ENCODE measurements at places on chromosomes 6 and 20.

- no peak overlapping the region for H3K4me3 ChIP-seq
- H3K27ac ChIP-seq, result no peak overlapping the region
- DNase-seq, result no peak
- H3K4me1 ChIP-seq, result peaks cover 24% of the 10 kb centered on the region
Measured at GRCh38 chr6:1572892-1573291, 36.8 kb upstream of the FOXC1 start.

DNA sequence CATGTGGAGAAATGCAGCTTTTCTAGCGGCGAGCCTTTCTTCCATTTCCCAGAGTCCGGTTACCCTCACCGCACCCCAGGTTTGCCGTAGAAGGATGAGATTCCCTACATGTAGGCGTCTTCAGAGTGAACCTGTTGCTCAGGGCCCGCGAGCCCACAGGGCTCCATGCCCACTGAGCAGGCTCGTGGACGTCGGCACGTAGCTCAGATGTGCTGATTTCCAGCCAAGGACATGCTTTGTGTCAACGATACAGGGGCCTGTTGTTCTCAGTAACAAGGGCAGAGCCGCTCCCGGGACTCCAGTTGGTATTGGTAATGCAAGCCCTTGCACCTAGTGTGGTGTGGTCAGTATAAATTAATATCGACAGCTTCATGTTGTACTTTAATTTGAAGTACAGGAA is 159.6 kb downstream of the MTHFD1L start:
- no peak for DNase-seq
- peaks cover 30% of the 10 kb centered on the region for H3K36me3 ChIP-seq
- peaks cover 38% of the 10 kb centered on the region for H3K4me1 ChIP-seq
- H3K27ac ChIP-seq, result no peak overlapping the region
- H3K27me3 ChIP-seq, result no peaks in the 10 kb centered on the region

DNA sequence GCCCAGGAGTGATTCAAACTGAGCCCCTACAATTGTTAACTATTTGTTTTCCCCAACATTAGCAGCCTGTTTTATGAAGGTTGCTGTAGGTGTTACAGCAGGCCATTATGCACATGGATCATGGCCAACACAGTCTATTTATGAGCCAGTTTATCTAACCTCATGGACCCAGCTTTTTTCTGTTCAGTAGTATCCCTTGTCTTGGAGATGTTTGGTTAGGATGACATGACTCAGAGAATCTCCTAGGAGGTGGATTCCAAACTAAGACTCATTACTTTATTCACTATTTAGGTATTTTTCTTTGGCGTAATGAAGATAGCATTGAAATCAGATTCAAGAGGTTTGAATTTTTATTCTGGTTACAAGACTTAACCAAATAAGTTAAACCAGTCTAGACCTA is 62.8 kb upstream of the TFB1M start:
- H3K27me3 ChIP-seq, result no peaks in the 10 kb centered on the region
- H3K4me1 ChIP-seq, result peaks cover 9% of the 10 kb centered on the region
- no peak for DNase-seq
- H3K36me3 ChIP-seq, result no peaks in the 10 kb centered on the region

GRCh38 chr20:49447946-49448809 is 34.3 kb downstream of the KCNB1 start:
- H3K36me3 ChIP-seq, result no peaks in the 10 kb centered on the region
- H3K27me3 ChIP-seq, result peaks cover 5% of the 10 kb centered on the region
- no peak for DNase-seq
- peaks cover 25% of the 10 kb centered on the region for H3K4me1 ChIP-seq

- H3K36me3 ChIP-seq, result no peaks in the 10 kb centered on the region
- H3K27me3 ChIP-seq, result peaks cover 89% of the 10 kb centered on the region
- H3K4me3 ChIP-seq, result peak overlapping the region; percentile 53
- no peak overlapping the region for H3K27ac ChIP-seq
- H3K4me1 ChIP-seq, result peaks cover 61% of the 10 kb centered on the region
Measured at GRCh38 chr6:101395345-101395744, 1.8 kb downstream of the GRIK2 start.

GRCh38 chr6:36493319-36493718 is 50.5 kb downstream of the KCTD20 start:
- peaks cover 14% of the 10 kb centered on the region for H3K4me1 ChIP-seq
- H3K27me3 ChIP-seq, result no peaks in the 10 kb centered on the region
- no peak for DNase-seq
- peak overlapping the region; percentile 70 for H3K27ac ChIP-seq
- no peak overlapping the region for H3K4me3 ChIP-seq

DNA sequence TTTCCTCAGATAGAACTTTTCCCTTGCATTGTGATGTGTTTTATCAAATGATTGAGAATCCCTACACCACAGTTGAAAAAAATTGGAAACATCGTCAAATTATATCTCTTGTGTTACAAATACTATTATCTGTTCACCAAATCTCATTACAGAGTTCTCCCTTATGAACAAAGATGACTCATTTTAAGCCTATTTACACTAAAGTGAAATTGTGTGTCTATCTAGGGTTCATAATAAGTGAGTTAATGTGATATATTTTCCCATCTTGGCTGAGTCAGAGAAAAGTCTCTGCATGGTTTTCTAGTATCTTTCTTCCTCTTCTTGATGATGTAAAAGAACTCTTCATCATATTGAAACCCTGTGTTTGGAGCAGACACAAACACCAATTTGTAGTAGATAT is 1263.3 kb upstream of the EYS start:
- no peak overlapping the region for H3K4me3 ChIP-seq
- DNase-seq, result no peak
- H3K36me3 ChIP-seq, result no peaks in the 10 kb centered on the region
- no peak overlapping the region for H3K27ac ChIP-seq
- no peaks in the 10 kb centered on the region for H3K4me1 ChIP-seq

DNA sequence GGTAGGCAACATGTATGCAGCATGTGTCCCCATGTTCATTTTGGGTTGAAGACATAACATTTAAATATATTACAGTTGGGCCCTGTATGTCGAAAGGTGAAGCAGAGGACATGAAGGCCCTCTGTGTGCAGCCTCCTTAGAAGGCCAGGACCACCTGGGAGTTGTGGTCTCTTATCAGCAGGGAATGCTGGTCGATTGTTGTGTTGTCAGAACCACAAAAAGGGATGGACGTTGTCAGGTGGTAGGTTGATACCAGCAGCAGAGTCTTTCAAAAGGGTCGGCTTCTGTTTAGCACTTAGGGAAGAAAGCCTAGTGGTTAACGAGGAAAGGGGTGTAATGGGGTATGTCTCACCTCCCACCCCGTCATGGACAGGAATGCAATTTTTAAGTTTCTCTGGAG is 67.3 kb upstream of the SLC22A1 start:
- H3K27me3 ChIP-seq, result no peaks in the 10 kb centered on the region
- H3K36me3 ChIP-seq, result peaks cover 42% of the 10 kb centered on the region
- H3K4me1 ChIP-seq, result no peaks in the 10 kb centered on the region
- H3K27ac ChIP-seq, result peak overlapping the region; percentile 45
- no peak for DNase-seq

- H3K36me3 ChIP-seq, result peaks cover 18% of the 10 kb centered on the region
- H3K4me1 ChIP-seq, result peaks cover 5% of the 10 kb centered on the region
- no peak for DNase-seq
- H3K27ac ChIP-seq, result no peak overlapping the region
Measured at GRCh38 chr6:167987396-167988153, 9.9 kb upstream of the KIF25 start.

DNA sequence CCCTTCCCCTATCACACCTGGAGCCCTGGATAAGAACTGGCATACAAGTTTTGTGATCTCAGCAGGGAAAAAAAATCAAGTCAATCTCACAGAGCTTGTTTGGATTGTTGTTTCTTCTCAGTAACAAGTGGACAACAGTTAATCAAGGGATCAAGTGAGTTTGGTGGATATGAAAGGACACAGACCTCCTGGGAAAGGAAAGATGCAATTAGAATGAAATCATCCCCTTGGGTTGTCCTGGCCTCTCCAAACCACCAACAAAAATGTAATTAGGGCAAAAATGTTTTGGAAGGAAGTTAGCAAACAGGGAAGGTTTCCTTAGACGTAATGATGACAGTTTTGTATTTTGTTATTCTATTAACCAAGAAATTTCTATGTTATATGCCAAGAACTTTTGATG is 99.1 kb upstream of the PRDM1 start:
- DNase-seq, result no peak
- H3K4me1 ChIP-seq, result peaks cover 13% of the 10 kb centered on the region
- H3K27me3 ChIP-seq, result peaks cover 98% of the 10 kb centered on the region
- no peak overlapping the region for H3K4me3 ChIP-seq
- no peak overlapping the region for H3K27ac ChIP-seq

DNA sequence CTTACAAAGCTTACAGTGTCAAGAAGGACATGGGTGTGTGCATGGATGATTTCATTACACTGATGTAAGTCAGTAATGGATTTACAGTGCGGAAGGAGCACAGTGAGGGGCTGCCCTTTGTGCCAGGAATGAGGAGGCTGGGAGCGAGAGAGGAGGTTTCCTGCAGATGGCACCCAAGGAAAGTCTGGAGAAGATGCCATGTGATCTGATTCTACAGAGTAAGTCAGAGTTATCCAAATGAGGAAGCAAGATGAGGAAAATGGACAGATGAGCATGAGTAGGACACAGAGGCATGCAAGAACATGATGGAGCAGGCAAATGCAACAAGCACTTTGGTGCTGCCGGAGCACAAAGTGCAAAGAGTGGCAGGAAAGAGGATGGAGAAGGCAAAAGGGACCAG is 29.7 kb downstream of the MAP7 start:
- H3K4me3 ChIP-seq, result no peak overlapping the region
- H3K36me3 ChIP-seq, result no peaks in the 10 kb centered on the region

DNA sequence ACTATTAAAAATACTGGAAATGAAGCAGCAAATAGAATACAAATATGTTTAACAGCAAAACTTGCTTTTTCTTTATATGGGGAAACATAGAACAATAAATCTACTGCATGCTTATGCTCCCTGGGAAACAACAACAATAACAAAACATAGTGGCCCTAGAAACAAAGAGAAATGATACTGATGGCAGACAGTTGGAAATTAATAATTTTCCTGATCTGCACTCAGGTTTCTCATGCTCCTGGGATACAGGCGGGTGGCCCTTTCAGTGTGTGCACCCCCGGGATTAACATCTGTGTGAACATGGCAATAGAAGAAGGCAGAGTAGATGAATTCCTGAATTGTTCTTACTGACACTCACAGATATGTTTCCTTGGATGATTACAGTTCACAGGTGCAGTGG is 209.2 kb upstream of the TBX18 start:
- no peak for DNase-seq
- peaks cover 14% of the 10 kb centered on the region for H3K27me3 ChIP-seq
- H3K27ac ChIP-seq, result no peak overlapping the region
- H3K4me1 ChIP-seq, result no peaks in the 10 kb centered on the region
- no peaks in the 10 kb centered on the region for H3K36me3 ChIP-seq
- no peak overlapping the region for H3K4me3 ChIP-seq

- H3K27me3 ChIP-seq, result peaks cover 3% of the 10 kb centered on the region
- peaks cover 48% of the 10 kb centered on the region for H3K4me1 ChIP-seq
- H3K27ac ChIP-seq, result peak overlapping the region; percentile 40
- peak overlapping the region; percentile 41 for H3K4me3 ChIP-seq
- H3K36me3 ChIP-seq, result peaks cover 18% of the 10 kb centered on the region
Measured at GRCh38 chr6:157148391-157149323, 174.7 kb downstream of the TMEM242 start.

DNA sequence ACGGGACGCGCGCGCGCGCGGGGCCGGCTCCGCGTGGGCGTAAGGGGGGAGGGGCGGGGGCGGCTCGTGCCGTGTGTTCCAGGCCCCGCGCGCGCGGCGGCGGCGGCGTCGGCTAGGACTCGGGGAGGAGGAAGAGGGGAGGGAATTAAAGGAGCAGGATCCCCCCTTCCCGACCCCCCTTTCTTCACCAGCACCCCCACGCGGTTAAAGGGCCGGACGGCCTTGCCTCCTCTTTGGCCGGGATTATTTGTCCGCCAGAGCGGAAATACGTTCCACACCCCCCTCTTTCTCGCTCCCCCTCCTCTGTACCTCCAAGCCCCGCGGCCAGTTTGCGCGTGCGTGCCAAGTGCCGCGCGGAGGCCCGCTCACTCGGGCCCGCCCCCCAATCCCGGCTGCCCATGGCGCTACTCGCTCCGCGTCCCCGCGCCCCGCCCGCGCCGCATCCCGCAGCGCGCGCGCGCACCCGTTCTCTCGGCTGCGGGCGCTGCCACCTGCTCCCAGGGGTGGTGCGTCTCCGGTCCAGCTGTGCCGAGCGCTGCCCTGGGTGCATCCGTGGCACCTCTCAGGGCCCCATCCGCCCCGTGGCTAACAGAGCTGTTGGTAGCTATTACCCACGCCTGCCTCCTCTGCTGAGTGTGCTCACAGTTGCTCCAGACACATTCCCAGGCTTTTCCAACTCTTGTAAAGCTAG is at the start of gene ZBTB12:
Gene ZBTB12 (minus strand): TSS at position 134 of the 691 bp plus-strand sequence. CDS start 781 bp downstream, outside the sequence.
- peaks cover 37% of the 10 kb centered on the region for H3K4me1 ChIP-seq
- peak; percentile 95 for DNase-seq
- H3K36me3 ChIP-seq, result no peaks in the 10 kb centered on the region

DNA sequence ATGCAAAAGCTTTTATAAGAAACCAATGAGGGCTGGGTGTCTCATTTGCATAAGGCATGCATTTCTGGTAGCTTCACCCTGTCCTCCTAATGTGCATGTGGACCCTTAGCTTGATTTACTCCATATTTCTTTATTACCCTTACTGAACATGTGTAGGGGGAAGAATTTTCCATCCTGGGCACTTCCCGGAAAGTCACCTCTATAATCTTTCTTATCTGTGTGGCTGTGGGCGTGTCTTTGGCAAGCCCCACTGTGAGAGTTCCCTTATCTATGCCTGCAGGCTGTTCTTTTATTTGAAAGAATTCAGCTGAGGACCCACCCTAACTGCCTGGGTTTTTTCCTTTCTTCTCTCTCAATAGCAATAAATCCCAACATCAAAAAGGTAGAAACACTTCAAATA is 627.8 kb downstream of the DOK5 start:
- no peaks in the 10 kb centered on the region for H3K27me3 ChIP-seq
- DNase-seq, result no peak
- H3K36me3 ChIP-seq, result no peaks in the 10 kb centered on the region
- H3K4me1 ChIP-seq, result no peaks in the 10 kb centered on the region
- H3K4me3 ChIP-seq, result no peak overlapping the region

GRCh38 chr6:149094156-149094555 is 223.4 kb upstream of the TAB2 start:
- no peak overlapping the region for H3K4me3 ChIP-seq
- no peaks in the 10 kb centered on the region for H3K4me1 ChIP-seq
- no peak for DNase-seq
- H3K27ac ChIP-seq, result no peak overlapping the region

- H3K36me3 ChIP-seq, result peaks cover 2% of the 10 kb centered on the region
- no peak for DNase-seq
- peak overlapping the region; percentile 16 for H3K4me3 ChIP-seq
- H3K27ac ChIP-seq, result no peak overlapping the region
Measured at GRCh38 chr20:11714886-11715285, 202.8 kb upstream of the BTBD3 start.

GRCh38 chr20:4483486-4483885 is 238.2 kb upstream of the PRND start:
- H3K4me3 ChIP-seq, result no peak overlapping the region
- H3K4me1 ChIP-seq, result no peaks in the 10 kb centered on the region
- DNase-seq, result no peak
- no peaks in the 10 kb centered on the region for H3K36me3 ChIP-seq
- H3K27me3 ChIP-seq, result peaks cover 2% of the 10 kb centered on the region

GRCh38 chr6:114367315-114367961 is 24.6 kb upstream of the HS3ST5 start:
- no peak overlapping the region for H3K27ac ChIP-seq
- H3K4me1 ChIP-seq, result peaks cover 8% of the 10 kb centered on the region
- peaks cover 5% of the 10 kb centered on the region for H3K27me3 ChIP-seq
- no peaks in the 10 kb centered on the region for H3K36me3 ChIP-seq
- no peak overlapping the region for H3K4me3 ChIP-seq

Measured in neural crest cell (in vitro differentiated cells).